Stomach (tissue), 19 donors: ENCODE measurements at places on chromosomes 3 and 15.

GRCh38 chr3:192260116-192261010 lies 467.0 kb downstream of the FGF12 start:
- no peaks in the 10 kb centered on the region for H3K27me3 ChIP-seq
- H3K4me1 ChIP-seq = no peaks in the 10 kb centered on the region
- no peak overlapping the region for H3K4me3 ChIP-seq
- H3K36me3 ChIP-seq = no peaks in the 10 kb centered on the region
- no peak for DNase-seq

GRCh38 chr3:104805042-104805441 lies 561.7 kb upstream of the ALCAM start:
- H3K36me3 ChIP-seq = no peaks in the 10 kb centered on the region
- no peaks in the 10 kb centered on the region for H3K4me1 ChIP-seq
- no peaks in the 10 kb centered on the region for H3K27me3 ChIP-seq
- no peak overlapping the region for H3K27ac ChIP-seq

- no peak overlapping the region for H3K27ac ChIP-seq
- peaks cover 98% of the 10 kb centered on the region for H3K36me3 ChIP-seq
- H3K4me3 ChIP-seq = no peak overlapping the region
- no peaks in the 10 kb centered on the region for H3K4me1 ChIP-seq
- peak; percentile 7 for DNase-seq
Observed at GRCh38 chr3:170117134-170117533, 64.4 kb downstream of the PHC3 start.

DNA sequence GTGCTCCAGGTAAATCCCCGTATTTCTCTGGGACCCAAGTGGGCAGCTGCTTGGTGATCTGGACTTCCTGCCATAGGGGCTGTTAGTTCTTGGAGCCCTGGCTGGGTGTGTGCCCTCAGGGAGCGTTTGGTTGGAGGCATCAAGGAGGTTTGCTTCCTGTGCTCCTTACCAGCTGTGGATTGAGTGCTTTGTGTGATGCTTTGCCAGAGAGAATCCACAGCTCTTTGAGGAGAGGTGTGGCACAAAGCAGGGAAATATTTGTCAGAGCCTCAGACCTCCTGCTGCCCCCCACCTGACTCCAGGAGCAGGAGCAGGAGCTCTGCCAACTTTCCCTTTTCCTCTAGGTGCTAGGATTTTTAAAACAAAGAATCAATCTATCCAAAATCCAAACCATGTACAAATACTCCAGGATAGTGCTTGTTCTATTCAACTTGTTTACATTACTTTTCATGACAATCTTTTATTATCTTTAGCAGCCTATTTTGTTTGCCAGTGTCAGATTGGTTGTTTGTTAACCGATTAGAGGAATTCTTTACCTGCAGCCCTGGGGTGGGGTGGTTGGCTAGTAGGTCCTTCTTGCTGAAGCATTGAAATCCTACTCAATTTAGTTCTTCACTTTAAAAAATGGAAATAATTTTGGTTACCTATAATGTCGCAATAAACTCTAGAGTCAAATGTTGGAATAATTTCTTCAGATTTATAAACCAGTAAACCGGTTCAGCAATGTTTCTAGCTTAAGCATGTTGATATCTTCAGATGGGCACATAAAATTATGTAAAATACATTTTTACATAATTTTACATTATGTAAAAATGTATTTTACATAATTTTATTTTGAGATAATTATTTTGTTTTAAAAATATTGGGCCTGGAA lies 2.5 kb downstream of the CTDSPL start:
- no peaks in the 10 kb centered on the region for H3K36me3 ChIP-seq
- H3K27me3 ChIP-seq = no peaks in the 10 kb centered on the region
- H3K4me3 ChIP-seq = no peak overlapping the region
- H3K27ac ChIP-seq = peak overlapping the region; percentile 42
- peaks cover 68% of the 10 kb centered on the region for H3K4me1 ChIP-seq

DNA sequence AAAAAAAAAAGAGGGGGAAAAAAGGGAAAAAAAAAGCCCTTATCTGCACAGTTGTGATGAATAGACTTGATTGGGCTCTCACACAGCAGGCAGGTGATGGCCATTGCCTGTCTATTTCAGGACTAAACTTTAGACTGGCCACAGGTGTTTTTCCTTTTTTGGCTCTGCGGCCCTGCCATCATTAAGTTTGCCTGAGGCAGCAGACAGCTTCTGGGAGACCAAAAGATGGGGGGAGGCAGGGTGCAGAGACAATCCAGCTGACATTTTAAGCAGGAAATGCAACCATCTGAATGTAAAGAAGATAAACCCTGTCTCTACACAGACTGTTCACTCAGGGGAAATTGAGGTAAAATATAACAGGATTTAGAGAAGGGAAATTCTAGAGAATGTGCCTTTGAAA lies 295.0 kb upstream of the KCNH8 start:
- DNase-seq = no peak
- H3K36me3 ChIP-seq = no peaks in the 10 kb centered on the region
- H3K27me3 ChIP-seq = no peaks in the 10 kb centered on the region
- no peak overlapping the region for H3K4me3 ChIP-seq
- no peak overlapping the region for H3K27ac ChIP-seq
- H3K4me1 ChIP-seq = no peaks in the 10 kb centered on the region

DNA sequence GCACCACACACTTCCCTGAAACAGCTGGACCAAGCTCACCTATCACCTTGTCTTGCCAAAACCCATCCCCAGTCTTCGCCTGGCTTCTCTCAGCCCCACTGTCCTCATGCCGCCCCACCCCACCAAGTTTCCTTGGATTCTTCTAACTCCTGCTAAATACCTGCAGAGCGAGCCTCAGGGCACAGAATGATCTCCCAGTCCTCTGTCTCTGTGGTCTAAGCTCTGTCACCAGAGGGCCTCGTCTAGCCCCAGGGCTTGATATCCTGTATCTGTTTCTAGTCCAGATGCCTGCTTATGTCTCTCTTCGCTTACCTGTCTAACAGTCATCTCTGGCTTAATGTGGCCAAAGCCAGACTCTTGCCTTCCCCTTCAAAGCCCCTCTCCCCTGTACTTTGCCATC lies 9.7 kb downstream of the CCDC12 start:
- no peak for DNase-seq
- H3K4me3 ChIP-seq = no peak overlapping the region
- H3K4me1 ChIP-seq = peaks cover 74% of the 10 kb centered on the region
- no peaks in the 10 kb centered on the region for H3K27me3 ChIP-seq

DNA sequence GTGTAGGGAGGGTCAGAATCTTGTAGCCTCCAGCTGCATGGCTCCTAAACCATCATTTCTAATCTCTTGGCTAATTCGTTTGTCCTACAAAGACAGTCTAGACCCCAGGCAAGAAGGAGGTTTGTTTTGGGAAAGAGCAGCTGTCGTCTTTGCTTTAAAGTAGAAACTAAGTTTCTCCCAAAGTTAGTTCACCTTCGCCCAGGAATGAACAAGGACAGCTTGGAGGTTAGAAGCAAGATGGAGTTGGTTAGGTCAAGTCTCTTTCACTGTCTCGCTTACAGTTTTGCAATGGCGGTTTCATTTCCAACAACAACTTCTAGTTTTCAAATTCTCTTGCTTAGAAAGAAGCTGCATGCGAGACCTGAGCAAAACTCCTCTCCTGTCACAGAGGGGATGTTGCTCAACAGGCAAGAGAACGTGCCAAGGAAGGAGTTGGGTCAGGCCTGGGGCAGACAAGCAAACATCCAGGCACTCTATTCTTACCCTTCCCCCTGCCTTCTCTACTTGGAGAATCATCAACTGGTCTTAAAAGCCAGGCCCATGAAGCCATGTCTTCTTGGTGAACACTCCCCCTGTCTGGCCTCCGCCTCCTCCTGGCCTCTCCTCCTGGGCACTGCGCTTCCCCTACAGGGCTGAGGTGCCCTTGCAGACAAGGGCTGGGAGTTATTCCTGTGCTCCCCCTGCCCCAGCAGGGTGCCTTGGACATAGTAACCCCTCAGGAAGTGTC lies 57.6 kb downstream of the TMEM44 start:
- peaks cover 13% of the 10 kb centered on the region for H3K27me3 ChIP-seq
- no peak for DNase-seq
- peaks cover 6% of the 10 kb centered on the region for H3K4me1 ChIP-seq
- H3K4me3 ChIP-seq = no peak overlapping the region
- H3K36me3 ChIP-seq = no peaks in the 10 kb centered on the region

GRCh38 chr3:167851749-167852148 lies 116.2 kb downstream of the SERPINI1 start:
- no peaks in the 10 kb centered on the region for H3K27me3 ChIP-seq
- H3K27ac ChIP-seq = no peak overlapping the region
- no peak for DNase-seq
- H3K36me3 ChIP-seq = no peaks in the 10 kb centered on the region
- H3K4me3 ChIP-seq = no peak overlapping the region
- no peaks in the 10 kb centered on the region for H3K4me1 ChIP-seq

DNA sequence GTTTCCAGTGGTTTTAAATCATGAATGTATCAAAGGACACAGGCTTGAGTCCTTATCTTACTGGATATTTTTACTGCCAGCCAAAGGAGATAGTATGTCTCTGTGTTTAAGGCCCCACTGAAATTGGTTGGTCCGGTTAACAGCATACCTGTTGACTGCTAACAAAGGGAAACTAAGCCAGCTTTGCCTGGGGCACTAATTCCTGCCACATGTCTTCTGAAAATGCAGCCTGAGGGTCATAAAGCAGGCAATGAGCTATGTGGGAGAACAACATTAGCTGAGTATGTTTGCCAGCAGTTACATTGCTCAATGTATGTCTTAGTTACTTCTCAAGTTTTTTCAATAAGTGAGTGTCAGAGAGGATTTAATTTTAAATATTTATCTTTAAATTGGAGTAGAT lies 12.4 kb downstream of the PLS1 start:
- H3K4me1 ChIP-seq = no peaks in the 10 kb centered on the region
- no peak overlapping the region for H3K4me3 ChIP-seq
- no peaks in the 10 kb centered on the region for H3K27me3 ChIP-seq
- H3K36me3 ChIP-seq = no peaks in the 10 kb centered on the region
- H3K27ac ChIP-seq = no peak overlapping the region
- no peak for DNase-seq

- H3K4me3 ChIP-seq = no peak overlapping the region
- H3K36me3 ChIP-seq = no peaks in the 10 kb centered on the region
- H3K4me1 ChIP-seq = no peaks in the 10 kb centered on the region
- DNase-seq = no peak
- H3K27ac ChIP-seq = no peak overlapping the region
Observed at GRCh38 chr3:148528024-148528423, 169.7 kb upstream of the AGTR1 start.

GRCh38 chr3:30098653-30099455 lies 507.5 kb upstream of the TGFBR2 start:
- no peak overlapping the region for H3K27ac ChIP-seq
- DNase-seq = peak; percentile 53
- no peaks in the 10 kb centered on the region for H3K36me3 ChIP-seq
- no peaks in the 10 kb centered on the region for H3K4me1 ChIP-seq

DNA sequence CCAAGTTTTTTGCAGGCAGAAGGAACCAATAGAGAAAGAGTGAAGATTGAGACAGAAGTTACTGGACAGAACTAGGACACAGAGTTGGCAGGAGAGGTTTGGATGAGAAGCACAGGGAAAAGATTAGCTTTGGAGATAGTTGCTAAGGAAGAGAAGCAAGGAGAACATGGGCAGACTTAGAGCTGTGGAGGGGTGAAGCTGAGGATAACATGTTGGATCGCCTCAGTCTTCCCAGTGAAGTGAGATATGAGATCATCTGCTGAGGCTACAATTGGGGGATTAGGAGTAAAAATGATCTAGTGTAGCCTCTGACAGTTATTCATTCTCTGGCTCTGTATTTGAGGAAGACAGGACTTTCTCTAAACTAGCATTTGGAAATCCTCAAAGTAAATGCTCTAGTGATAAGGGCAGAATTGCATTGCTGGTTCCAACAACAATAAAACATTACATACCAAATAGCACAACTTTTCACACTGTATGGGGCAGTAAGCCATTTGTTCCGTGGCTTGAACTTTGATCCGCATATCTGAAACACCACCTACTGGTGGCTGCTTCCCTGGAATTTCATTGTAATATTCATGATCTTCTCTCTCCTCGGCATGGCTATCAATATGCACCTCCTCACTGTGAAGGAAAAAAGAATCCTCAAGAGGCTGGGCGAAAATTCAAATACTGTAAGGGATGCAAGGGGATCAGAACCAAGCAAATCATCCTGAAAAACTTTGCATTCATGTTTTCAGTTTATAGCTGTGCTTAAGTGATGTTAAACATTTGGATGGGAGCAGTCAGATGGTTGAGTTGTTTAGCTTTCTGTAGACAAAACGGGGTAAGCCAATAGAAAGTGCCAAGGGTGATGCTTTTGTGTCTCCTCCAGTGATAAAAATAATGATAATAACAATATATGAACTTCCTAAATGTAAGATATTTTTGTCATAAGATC lies 22.2 kb upstream of the EID1 start:
- no peak overlapping the region for H3K4me3 ChIP-seq
- H3K27me3 ChIP-seq = no peaks in the 10 kb centered on the region
- DNase-seq = no peak
- H3K27ac ChIP-seq = no peak overlapping the region

DNA sequence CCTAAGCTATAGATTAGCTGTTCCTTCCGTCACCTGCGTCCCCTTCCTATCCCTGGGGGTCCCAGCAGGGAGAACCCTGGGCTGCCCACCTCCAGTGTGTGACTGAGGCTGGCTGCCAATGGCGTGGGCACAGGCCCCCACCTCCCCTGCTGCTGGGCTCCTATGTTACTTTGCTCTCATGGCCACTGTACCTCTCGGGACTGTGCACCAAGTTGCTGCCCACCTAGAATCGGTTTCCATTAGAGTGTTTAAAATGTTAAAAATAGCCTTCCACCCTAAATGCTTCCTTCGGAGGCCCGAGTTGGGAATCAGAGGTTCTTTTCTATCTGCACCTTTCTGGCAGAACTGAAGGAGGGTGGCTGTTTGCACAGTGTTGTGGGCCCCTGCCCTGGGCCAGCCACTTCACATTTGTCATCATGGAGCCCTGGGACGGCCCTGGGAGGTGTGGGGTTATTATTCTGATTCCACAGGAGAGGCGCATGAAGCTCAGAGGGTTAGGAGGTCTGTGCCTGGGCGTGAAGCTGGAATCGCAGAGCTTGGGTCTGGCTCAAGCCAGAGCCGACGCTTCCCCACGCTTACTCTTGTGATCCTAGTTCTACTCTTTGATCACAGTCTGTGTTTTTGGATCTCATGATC lies 29.1 kb downstream of the IRAK2 start:
- H3K27ac ChIP-seq = peak overlapping the region; percentile 89
- H3K36me3 ChIP-seq = no peaks in the 10 kb centered on the region

- H3K36me3 ChIP-seq = no peaks in the 10 kb centered on the region
- H3K27ac ChIP-seq = no peak overlapping the region
- peak; percentile 89 for DNase-seq
- no peaks in the 10 kb centered on the region for H3K4me1 ChIP-seq
- H3K4me3 ChIP-seq = no peak overlapping the region
Observed at GRCh38 chr3:36700537-36701248, 63.7 kb downstream of the DCLK3 start.

- no peaks in the 10 kb centered on the region for H3K27me3 ChIP-seq
- peaks cover 42% of the 10 kb centered on the region for H3K4me1 ChIP-seq
- peak overlapping the region; percentile 96 for H3K27ac ChIP-seq
- H3K4me3 ChIP-seq = no peak overlapping the region
- H3K36me3 ChIP-seq = no peaks in the 10 kb centered on the region
Observed at GRCh38 chr15:90097475-90097874, 4.8 kb downstream of the IDH2 start.
